ENCODE measurements at places on chromosomes 13 and 19.

DNA sequence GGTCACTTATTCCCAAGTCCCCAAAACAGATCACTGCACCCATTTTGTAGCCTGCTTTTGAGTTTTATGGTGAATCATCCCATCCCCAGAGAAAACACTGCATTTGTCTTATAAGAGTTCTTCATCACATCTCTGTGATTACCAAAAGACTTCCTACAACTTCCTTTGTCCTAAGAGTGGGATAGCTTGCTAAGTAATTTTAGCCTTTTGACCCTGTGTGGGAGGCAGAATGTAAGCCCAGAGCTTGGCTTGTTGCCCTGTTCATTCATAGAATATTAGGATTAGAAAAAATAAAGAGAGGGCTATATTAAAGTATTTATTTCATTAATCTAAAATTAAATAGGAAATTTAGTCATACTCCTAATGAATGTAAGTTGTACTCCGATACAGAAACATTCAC, 213.3 kb downstream of the MZT1 start:
- no peak for DNase-seq

- DNase-seq: no peak
Observed at GRCh38 chr13:97321616-97322321, 99.6 kb downstream of the MBNL2 start.

DNA sequence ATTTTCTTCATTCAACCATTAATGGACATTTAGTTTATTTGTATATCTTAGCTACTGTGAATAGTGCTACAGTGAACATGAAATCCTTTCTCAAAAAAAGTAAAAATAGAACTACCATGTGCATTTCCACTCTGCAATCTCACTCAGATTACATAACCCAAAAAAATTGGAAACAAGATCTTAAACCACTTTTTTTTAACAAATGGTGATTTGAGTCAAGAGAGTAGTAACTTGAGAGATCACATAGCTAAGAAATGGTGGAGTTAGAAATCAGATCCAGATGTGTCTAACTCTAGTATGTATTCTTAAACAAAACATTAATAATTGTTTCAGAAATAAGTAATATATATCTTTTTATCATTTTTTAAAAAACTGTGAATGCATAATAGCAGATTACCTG, 318.3 kb upstream of the SGCG start:
- DNase-seq: no peak

GRCh38 chr19:53818756-53819155, 5.4 kb downstream of the NLRP12 start:
- DNase-seq: no peak

DNA sequence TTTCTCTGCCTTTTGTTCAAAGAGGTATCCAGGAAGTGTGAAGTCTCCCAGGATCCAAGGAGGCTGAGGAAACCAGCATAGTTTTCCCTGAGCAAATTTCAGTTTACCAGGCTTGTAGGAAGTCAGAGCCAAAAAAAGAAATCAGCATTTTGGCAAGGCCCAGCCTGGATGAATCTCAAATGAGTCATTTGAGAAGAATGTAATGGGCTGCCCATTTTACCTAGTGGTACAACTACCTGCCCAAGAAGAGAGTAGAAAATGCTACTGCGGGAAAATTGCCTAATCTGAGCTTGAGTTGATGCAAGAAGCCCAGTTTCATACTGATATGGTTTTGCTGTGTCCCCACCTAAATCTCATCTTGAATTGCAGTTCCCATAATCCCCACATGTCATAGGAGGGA, 284.1 kb upstream of the ZNF507 start:
- no peak for DNase-seq

DNA sequence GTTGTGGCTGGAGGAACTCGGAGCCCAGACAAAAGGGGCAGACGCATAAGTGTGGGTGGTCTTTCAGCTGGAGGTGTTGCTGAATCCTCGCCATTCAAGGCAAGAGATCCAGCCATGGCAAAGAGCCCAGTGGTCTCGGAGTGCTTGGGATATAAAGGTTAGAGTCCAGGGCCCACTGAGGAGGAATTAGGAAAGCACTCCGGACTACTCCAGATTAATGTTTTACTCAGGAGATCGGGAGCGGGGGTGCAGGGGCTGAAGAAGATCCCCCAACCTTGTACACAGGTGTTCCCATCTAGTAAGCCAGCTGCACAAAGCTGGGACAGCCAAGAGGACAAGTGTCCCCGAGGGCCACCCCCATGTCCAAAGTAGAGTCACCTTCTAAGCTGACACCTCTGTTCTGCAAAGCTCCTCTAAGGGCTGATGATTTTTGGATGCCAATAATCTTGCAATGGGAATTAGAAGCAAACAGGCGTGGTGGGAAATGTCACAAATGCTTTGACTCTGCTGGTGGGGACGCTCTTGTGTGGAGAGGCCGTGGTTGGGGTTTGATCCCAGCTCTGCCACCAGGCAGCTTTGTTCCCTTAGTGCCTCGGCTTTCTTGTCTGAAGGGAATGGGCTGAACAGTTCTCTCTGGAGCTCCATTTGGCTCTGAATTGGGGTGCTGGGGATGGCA, 194.3 kb upstream of the SOX1 start:
- DNase-seq: no peak

GRCh38 chr19:40141551-40141950, 49.7 kb upstream of the MAP3K10 start:
- DNase-seq: no peak

- no peak for DNase-seq
Observed at GRCh38 chr13:113139577-113139976, 17.0 kb downstream of the F10 start.

DNA sequence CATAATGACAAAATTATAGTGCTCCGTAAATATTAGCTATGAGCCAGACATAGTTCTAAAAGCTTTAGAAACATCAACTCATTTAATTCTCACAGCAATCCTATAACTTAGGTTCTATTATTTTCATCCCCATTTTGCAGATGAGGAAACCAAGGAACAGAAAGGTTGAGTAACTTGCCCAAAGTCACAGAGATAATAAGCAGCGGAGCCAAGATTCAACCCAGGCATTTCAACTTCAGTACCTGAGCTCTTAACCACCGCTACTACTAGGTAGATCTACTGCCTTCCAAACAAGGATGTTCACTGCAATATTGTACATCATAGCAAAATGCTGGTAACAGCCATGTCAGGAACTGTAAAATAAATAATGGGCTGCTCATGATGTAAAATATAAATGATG, 39.9 kb downstream of the ELF1 start:
- DNase-seq: no peak
